ENCODE measurements at places on chromosomes 11 and 22.

DNA sequence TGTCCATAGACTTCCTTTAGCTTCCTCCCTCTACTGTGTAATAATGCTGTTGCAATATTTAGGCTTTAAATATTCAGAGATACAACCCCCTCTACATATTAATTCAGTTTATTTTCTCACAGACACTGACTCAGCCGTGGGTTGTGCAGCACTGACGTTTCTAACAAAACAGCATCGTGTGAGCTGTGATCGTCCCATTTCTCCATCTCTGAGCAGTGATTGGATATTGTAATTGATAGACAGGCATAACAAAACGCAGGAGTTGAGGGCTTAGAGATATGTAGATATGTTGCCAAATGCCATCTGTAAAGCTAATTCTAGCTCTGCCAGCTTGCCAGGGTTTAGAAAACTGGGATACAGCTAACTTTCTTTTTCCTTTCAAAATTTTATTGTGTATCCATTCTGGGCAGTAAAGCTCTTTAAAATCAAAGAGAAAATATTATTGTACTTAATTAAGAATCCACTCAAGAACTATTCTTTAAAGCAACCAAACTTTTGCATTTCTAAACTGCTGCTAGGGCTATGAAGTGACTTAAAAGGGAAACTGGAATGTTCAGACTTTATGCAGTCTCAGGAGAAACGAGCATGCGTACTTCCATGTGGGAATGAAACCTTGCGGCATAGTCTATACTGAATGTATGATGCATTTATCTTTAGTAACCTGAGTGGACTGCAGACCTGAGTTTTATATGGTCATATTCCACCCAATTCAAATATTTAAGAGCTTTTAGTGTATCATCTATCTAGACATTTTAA is 22.7 kb downstream of the BTBD10 start:
- DNase-seq, result no peak

DNA sequence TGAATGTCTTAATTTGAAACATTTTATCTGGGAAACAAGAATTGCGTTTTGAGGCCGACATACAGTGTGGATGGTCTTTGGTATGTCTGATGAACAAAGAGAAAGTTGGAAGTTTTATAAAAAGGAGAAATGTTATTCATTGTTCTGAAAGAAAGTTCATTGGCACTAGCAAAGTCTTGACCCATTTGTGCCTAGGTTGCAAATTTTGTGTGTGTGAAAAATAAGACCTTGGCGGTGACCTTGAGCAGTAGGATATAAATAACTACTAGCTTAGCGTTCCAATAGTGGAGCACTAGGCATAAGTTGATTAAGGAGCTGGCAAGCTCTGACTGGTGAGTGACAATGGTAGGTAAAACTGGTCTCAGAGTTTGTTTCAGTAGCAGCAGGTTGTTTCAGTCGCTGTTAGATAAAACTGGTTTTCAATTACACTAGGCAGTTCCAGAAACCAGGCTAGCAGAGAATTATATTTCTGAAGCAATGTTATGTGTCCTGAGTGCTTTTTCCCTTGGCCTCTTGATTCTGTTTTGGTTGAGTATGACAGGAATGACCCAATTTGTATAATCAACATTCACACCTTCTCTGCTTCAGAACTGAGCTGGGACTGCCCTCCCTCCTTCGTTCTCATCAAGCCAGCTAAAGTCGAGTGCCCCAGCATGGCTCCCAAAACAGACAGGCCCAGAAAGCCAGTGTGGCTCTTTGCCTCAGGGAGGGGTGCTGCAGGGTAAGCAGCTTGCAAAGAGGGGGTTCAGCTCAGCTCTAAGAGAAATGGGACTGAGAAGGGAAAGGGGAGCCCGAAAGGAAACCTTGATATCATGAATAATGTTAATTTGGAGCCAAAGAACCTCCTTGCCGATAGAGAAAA is 85.7 kb downstream of the NTM start:
- no peak for DNase-seq

GRCh38 chr11:115164774-115165173 is 339.4 kb downstream of the CADM1 start:
- no peak for DNase-seq

DNA sequence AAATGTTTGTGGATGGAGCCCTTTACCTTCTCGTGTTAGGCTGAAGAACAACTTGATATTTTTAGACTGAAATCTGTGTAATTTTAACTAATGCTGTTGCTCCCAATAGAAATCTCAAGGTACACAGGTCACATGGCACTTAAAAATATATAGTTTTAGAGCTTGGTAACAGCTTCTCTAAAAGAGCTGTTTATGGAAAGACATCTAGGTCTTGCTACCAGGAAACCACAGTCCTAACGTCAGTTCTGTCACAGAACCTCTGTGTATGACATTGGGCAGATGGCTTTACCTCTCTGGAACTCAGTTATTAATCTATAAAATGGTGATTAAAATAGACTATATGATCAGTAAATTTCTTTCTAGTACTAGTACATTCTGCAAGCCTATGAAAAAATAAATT is 35.4 kb downstream of the PAK1 start:
- DNase-seq, result no peak

DNA sequence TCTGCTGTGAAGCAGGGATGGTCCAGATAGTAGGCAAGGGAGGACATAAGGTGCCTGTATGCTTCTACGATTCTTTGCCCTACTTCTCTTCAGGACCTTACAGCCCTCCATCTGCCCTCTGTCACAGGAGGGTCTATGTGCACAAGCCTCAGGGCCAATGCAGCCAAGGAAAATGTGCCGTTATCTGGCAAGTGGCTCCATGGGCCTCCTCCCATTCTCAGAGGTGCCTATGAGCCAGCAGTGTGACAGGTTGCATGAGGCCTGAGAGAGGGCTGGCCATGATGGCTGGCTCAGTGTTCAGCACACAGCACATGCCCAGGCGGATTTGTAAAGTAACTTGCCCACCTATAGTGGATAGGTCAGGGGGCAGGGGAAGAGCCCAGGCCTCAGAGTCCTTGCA is 51.3 kb upstream of the SUSD2 start:
- DNase-seq, result no peak

- no peak for DNase-seq
Observed at GRCh38 chr11:113241636-113242054, 72.7 kb upstream of the TTC12 start.

GRCh38 chr11:75346912-75347647 is 4.4 kb downstream of the ARRB1 start:
- no peak for DNase-seq
